Kidney (tissue), 22 donors: ENCODE measurements at places on chromosomes 4 and X. TPM values are rescaled to one million over a fixed set of nuclear protein-coding genes. Genes with fewer than 3 reads are reported as not detected.

The GPR34 gene
- total RNA-seq: 17.9 TPM

The KIT gene
- total RNA-seq: 38.1 TPM

The HMGB3 gene
- 18.1 TPM for total RNA-seq

The ZCCHC4 gene
- 8.4 TPM for total RNA-seq

The BDH2 gene
- 104 TPM for total RNA-seq

The TLR7 gene
- total RNA-seq: 1.7 TPM

The MAGEA2 gene
- not detected for total RNA-seq

DNA sequence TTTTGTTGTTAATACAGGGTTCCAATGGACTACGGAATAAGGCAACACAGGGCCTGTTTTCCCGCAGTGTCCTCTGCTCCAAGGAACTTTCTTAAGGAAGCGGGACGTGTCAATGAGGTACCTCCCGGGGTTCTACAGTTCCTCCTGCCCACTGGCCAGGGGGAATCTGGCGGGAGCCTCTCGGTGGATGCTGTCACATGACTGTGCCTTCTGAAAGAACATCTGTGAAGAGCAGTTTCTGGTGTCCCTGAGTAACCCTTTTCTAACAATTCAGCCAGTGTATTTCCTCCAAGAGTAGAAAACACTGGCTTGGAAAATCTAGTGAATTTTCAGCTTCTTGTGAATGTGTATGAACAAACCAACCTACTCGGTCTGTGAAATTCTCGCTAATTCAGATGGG, 32.7 kb downstream of the MFAP3L start:
- no peaks in the 10 kb centered on the region for H3K36me3 ChIP-seq
- H3K4me3 ChIP-seq: no peak overlapping the region
- H3K27me3 ChIP-seq: no peaks in the 10 kb centered on the region
- DNase-seq: no peak
- H3K27ac ChIP-seq: no peak overlapping the region

- no peaks in the 10 kb centered on the region for H3K4me1 ChIP-seq
- no peak overlapping the region for H3K27ac ChIP-seq
- no peaks in the 10 kb centered on the region for H3K27me3 ChIP-seq
These were observed 9.7 kb downstream of the HOPX start for GRCh38 chr4:56671373-56671772.

GRCh38 chr4:173538148-173538908, 8.3 kb upstream of the HAND2 start:
- peaks cover 86% of the 10 kb centered on the region for H3K27me3 ChIP-seq
- H3K27ac ChIP-seq: no peak overlapping the region
- no peaks in the 10 kb centered on the region for H3K4me1 ChIP-seq
- H3K4me3 ChIP-seq: no peak overlapping the region
- DNase-seq: no peak

DNA sequence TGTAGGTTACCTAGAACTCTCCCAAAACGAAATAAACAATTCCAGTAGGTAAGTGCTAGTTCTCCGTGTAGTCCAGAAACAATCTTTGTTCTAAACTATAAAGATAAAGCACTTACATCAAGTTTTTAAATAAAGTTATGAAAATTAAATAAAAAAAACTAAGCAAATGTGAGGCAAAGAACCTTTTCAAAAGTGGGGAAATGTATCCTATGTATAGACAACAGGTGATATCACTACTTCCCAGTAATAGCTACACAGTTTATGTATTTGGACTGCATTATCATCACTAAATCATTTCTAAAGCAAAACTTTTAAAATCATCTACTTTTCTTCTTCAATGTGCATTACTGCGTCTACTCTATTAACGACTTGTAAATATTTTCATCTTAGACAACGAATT, 2.0 kb downstream of the YTHDC1 start:
- H3K4me1 ChIP-seq: peaks cover 6% of the 10 kb centered on the region
- H3K4me3 ChIP-seq: peak overlapping the region; percentile 97
- H3K27me3 ChIP-seq: no peaks in the 10 kb centered on the region
- no peaks in the 10 kb centered on the region for H3K36me3 ChIP-seq

DNA sequence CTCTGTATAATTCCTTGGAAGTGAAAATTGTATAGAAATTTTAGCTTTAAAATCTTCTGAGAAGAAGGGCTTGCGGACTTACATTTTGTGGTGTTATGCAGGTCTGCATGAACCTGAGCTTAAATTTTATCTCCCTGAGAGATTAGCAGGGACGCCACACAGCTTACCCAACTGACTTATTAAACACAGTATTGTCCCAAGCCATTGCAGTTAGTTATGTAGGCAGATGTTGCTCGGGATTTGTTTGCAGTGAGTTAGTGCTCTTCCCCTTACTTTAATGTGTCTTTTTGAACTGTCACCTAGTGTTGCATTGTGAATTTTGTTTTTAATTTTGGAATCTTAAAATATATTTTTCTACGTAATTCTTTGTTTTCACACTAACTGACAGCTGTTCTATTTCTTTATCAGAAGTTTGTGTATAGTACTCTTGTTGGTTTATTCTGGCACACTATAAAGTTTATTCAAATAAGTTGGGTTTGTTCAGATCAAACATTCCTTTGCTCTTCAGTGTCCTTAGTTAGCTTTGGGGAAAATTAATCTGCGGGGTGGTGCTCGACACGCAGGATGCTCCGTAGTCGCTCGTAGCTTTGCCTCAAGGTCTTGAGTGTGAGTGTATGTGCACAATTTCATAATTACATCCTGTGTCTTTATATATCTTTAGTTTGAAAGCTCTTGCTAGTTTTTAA, 145.4 kb downstream of the STIM2 start:
- DNase-seq: no peak
- H3K4me3 ChIP-seq: no peak overlapping the region
- H3K27me3 ChIP-seq: no peaks in the 10 kb centered on the region
- H3K36me3 ChIP-seq: no peaks in the 10 kb centered on the region
- H3K4me1 ChIP-seq: no peaks in the 10 kb centered on the region

- no peaks in the 10 kb centered on the region for H3K27me3 ChIP-seq
- no peak overlapping the region for H3K27ac ChIP-seq
- H3K36me3 ChIP-seq: no peaks in the 10 kb centered on the region
- H3K4me3 ChIP-seq: no peak overlapping the region
- no peak for DNase-seq
These were observed 19.1 kb downstream of the GALNT7 start for GRCh38 chr4:173187732-173188131.

GRCh38 chrX:12309040-12309743, 170.9 kb downstream of the FRMPD4 start:
- H3K4me1 ChIP-seq: no peaks in the 10 kb centered on the region
- H3K4me3 ChIP-seq: no peak overlapping the region
- H3K27ac ChIP-seq: no peak overlapping the region
- no peak for DNase-seq
- H3K27me3 ChIP-seq: no peaks in the 10 kb centered on the region

DNA sequence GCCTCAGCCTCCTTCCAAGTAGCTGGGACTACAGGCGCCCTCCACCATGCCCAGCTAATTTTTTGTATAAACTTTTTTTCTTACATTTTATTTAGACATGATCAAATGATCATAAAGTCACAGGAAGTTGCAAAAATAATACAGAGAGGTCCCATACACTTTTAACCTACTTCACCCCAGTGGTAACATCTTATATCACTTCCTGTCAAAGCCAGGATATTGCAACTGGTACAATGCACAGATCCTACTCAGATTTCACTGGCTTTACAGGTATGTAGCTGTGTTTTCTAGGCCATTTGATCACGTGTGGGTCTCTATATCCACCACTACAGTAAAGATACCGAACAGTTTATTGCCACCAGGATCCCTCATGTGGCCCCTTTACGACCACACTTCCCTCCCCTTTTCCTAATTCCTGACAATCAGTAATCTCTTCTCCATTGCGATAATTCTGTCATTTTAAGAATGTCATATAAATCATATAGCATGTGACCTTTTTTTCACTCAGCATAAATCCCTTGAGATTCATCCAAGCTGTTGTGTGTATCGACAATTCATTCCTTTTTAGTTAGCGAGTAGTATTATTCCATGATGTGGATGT, 18.0 kb downstream of the RPS6KA3 start:
- H3K27me3 ChIP-seq: no peaks in the 10 kb centered on the region
- no peak overlapping the region for H3K4me3 ChIP-seq
- DNase-seq: no peak
- no peaks in the 10 kb centered on the region for H3K36me3 ChIP-seq
- H3K4me1 ChIP-seq: no peaks in the 10 kb centered on the region

DNA sequence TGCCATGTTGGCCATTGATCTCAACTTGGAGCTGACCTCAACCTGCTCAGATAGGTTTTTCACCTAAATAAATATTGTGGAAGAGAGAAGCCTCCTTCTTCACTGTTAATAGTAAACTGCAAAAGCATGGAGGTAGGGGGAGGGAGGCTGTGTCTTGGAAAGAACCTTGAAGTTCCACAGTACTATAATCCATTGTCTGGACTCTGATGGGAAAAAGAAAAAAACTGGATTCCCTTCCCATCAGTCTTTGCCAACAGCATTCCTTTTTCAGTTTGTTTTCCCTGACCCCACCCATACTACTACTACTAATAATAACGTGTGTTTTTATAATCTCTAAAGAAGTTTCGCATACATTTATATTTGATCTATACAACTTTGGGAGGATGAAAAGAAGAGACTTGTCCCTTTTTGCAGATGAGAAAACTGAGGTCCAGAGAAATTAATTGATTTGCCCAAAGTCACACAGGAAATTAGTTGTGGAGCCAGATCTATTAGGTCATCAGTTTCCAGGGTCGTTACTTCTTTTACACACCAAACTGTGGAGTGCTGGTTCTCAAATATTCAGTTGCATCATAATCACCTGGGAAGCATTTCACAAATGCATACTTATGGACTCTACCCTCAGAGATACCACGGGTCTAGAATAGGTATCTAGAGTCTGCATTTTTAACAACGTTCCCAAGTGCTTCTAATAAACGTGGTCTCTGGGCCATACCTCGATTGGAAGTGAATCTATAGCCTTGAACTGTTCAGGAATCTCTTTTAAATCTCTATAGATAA, 59.1 kb downstream of the LUZP4 start:
- H3K4me1 ChIP-seq: no peaks in the 10 kb centered on the region
- no peak overlapping the region for H3K27ac ChIP-seq
- H3K4me3 ChIP-seq: no peak overlapping the region
- DNase-seq: no peak
- peaks cover 3% of the 10 kb centered on the region for H3K27me3 ChIP-seq
- no peaks in the 10 kb centered on the region for H3K36me3 ChIP-seq

DNA sequence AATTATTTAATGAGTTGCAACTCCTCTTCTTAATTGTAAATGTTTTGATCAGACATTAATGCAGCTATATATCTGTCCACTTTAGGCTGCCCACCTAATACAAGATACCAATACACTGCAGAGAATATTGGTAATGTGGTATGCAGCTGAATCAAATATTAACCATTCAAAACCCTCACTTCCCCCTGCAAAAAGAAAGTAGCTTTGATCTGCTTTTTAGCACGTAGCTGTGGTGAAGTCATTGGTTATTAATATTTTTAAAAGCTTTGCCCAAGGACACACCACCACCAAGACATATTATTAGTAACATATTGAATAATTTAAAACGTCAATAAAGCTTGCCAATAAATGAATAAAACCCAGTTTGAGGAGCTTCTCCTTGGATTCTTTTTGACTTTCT, 28.6 kb upstream of the CYP2U1 start:
- H3K27ac ChIP-seq: no peak overlapping the region
- H3K4me3 ChIP-seq: no peak overlapping the region
- no peaks in the 10 kb centered on the region for H3K27me3 ChIP-seq
- no peak for DNase-seq

GRCh38 chr4:73379946-73380345, 24.1 kb upstream of the ALB start:
- H3K4me3 ChIP-seq: no peak overlapping the region
- H3K27ac ChIP-seq: no peak overlapping the region
- H3K27me3 ChIP-seq: no peaks in the 10 kb centered on the region
- DNase-seq: no peak
- no peaks in the 10 kb centered on the region for H3K4me1 ChIP-seq

GRCh38 chr4:675036-675882, 917 bp downstream of the MYL5 start:
- no peaks in the 10 kb centered on the region for H3K4me1 ChIP-seq
- H3K4me3 ChIP-seq: peak overlapping the region; percentile 81
- peak overlapping the region; percentile 90 for H3K27ac ChIP-seq
- peak; percentile 84 for DNase-seq

- no peaks in the 10 kb centered on the region for H3K27me3 ChIP-seq
- H3K4me3 ChIP-seq: no peak overlapping the region
- H3K36me3 ChIP-seq: no peaks in the 10 kb centered on the region
- no peak for DNase-seq
- no peaks in the 10 kb centered on the region for H3K4me1 ChIP-seq
These were observed 200.8 kb downstream of the CEP135 start for GRCh38 chr4:56149591-56149990.

DNA sequence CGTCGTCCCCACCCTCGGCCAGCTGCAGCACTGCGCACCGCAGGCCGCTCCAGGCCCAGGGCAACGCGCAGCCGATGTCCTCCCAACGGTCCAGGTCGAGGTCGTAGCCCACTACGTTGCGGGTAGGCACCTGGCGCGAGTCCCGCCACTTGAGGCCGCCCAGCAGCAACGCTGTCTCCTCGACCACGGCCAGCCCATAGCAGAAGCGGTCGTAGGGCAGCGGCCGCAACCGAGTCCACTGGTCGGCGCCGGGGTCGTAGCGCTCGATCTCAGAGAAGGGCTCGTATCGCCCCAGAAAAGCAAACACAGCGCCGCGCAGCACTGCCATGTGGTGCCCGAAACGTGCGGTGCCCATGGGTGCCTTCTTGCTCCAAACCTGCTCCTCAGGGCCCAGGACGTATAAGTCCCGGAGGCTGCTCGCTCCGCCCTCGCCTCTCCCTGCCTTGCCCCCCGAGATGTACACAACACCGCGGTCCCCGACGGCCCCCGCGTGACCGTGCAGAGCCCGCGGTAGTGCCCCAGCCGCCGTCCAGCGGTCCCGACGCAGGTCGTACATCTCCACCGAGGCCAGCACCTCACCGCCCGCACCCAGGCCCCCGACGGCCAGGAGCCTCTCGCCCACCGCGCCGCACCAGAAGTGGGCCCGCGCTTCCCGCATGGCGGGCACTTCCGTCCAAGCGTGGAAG, 2.1 kb downstream of the KLHL34 start:
- no peaks in the 10 kb centered on the region for H3K4me1 ChIP-seq
- no peaks in the 10 kb centered on the region for H3K36me3 ChIP-seq
- no peak overlapping the region for H3K27ac ChIP-seq
- H3K4me3 ChIP-seq: no peak overlapping the region

DNA sequence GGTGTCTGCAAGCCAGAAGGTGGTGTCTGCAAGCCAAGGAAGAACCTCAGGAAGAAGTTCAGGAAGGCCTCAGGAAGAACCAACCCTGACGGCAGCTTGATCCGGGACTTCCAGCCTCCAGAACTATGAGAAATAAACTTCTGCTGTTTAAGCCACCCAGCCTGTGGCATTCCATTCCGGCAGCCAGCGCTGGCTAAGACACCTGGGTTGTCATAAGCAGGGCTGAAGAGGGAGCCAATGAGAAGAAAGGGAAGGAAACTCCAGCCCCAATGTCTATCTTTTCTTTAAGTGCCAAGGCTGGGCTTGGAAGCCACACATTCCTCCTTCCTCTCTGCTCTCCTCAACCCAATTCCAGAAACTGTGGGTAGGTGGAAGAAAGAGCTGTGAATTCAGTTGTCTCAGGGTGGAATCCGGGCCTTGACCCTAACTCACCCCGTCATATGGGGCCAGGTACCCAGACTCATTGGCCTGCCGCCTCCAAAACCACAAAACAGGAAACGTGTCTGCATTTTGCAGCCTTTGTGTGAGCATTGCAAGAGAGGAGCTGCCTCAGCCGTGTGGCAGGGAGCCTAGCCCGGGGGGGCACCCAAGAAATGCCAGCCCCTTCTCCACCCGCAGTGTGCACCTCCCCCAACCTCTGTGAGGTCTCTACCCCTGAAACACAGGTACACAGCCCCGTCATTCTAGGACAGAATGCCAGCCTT, 26.8 kb downstream of the CRMP1 start:
- no peak overlapping the region for H3K4me3 ChIP-seq
- no peaks in the 10 kb centered on the region for H3K4me1 ChIP-seq
- no peak for DNase-seq
- no peak overlapping the region for H3K27ac ChIP-seq
- no peaks in the 10 kb centered on the region for H3K27me3 ChIP-seq
- H3K36me3 ChIP-seq: no peaks in the 10 kb centered on the region
